Fibroblast of skin of left quadriceps (primary cell): ENCODE measurements at places on chromosomes 1 and 21.
A peak's percentile ranks its signal among the peaks of the same experiment; 100 is the strongest.

- DNase-seq = no peak
Observed at GRCh38 chr1:31730336-31731048, 26.7 kb upstream of the COL16A1 start.

GRCh38 chr1:63042278-63042677 lies 258.3 kb downstream of the ATG4C start:
- DNase-seq = no peak

DNA sequence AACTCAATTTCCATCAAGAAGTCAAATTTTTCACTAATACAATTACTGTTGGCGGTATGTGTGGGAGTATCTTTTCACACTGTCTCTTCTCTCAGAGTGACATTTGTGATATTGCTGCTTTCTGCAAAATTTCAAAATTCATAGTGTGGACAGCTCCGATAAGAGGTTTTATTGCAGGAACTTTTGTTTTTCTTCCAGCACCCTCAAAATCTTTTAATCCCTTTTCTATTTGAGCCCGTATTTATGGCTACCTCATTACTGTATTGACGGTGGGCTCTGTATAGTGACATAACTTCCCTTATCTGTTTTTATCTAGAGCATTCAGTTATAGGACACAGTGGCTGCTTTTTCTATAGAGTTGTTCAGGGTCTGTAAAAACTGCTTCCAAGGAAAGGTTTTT lies 794.4 kb upstream of the TMPRSS15 start:
- no peak for DNase-seq

GRCh38 chr1:62084310-62084890 lies 110.2 kb upstream of the L1TD1 start:
- no peak for DNase-seq

DNA sequence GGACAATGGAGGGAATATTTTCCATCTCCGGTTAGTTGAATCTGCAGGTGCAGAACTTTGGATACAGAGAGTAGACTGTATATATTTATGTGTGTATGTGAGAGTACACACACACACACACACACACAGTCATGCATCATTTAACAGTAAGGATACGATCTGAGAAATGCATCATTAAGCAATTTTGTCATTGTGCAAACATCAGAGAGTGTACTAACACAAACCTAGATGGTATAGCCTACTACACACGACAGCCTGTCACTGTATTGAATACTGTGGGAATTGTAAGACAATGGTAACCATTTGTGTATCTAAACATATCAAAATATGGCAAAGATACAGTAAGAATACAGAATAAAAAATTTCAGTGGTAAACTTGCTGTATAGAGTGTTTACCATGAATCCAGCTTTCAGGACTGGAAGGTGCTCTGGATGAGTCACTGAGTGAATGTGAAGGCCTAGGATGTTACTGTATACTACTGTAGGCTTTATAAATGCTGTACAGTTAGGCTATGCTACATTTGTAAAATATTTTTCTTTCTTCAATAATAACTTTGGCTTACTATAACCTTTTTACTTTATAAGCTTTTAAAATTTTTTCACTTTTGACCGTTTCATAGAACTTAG lies 138.5 kb downstream of the ZZZ3 start:
- no peak for DNase-seq

DNA sequence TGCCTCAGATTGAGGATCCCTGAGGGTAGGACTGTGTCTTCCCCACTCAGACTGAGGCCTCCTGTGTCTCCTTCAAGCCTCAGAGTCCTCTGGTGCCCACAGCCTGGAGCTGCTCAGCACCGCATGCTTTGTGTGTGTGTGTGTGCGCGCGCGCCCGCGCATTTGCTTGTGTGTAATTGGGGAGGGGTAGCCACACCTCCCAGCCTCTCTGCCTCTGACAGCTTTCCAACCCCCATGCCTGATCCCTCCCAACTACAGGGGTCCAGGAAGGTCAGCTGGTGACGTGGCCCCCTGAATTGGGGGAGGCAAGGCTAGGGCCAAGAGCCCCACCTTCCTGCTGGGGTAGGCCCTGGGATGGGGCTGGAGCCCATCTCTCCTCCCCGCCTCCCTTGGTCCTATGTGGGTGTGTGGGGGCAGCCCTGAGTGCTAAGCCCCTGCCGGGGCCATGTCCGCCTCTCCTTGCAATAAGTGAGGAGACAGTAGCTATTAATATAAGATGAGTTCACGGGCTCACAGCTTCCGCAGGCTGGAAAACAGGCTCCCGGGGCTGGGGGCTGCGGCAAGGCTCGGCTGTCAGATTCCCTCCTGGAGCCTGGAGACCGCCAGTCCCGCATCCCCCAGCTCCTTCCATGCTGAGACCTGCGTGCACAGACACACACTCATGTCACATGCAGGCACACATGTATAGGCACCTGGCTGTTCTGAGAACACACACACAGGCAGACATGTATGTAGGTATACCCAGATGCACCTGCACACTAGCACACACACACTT lies 7.0 kb downstream of the GPR3 start:
- DNase-seq = no peak

DNA sequence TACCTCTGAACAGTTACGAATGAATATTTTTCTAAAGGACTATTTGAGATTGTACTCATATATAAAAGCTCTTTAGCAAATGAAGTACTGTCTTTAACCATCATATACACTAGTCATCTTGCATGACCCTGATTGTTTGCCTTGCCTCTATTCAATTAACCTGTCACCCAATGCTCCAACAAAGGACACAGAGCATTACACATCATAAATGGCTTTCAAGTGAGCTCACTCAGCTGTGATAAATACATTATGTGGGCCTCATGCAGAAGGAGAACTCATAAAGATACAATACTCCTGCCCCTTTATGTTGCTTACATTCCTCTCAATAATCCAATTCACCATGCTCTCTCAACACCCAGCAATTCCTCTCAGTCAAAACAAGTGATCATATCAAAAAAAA lies 993.0 kb upstream of the PRMT6 start:
- no peak for DNase-seq

DNA sequence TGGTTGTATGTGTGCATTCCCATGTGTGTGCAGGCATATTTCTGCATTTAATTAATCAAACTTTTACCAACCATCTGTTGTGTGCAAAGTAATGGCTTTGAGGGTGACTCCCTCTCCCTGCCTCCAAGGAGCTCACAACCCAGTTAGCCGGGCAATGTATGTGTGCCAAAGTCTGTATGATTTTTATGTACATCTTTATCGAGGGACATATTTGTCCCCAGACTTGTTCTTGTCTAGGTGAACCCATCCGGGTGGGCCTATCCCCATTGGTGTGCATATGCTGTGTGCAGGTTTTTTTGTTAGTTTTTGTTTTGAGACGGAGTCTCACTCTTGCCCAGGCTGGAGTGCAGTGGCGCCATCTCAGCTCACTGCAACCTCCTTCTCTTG lies 1.8 kb downstream of the SYTL1 start:
- DNase-seq = no peak

DNA sequence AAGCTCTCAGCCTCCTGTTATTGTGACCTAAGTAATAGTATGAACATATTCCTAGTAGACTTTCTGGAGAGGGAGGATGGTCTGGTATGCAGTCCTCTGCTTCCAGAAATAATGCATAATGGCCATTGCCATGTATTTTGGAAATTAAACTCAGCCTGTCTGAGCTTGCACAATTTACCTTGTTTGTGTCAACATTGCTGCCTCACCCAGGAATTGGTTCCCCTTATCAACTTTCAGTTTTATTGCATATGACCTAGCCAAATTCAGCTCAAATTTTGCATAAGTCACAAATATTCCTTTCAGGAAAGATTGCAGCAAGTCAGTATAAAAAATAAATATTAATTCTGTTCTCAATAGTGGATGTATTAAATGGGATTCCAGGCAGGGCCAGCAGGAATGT lies 101.9 kb upstream of the SLC5A9 start:
- no peak for DNase-seq

DNA sequence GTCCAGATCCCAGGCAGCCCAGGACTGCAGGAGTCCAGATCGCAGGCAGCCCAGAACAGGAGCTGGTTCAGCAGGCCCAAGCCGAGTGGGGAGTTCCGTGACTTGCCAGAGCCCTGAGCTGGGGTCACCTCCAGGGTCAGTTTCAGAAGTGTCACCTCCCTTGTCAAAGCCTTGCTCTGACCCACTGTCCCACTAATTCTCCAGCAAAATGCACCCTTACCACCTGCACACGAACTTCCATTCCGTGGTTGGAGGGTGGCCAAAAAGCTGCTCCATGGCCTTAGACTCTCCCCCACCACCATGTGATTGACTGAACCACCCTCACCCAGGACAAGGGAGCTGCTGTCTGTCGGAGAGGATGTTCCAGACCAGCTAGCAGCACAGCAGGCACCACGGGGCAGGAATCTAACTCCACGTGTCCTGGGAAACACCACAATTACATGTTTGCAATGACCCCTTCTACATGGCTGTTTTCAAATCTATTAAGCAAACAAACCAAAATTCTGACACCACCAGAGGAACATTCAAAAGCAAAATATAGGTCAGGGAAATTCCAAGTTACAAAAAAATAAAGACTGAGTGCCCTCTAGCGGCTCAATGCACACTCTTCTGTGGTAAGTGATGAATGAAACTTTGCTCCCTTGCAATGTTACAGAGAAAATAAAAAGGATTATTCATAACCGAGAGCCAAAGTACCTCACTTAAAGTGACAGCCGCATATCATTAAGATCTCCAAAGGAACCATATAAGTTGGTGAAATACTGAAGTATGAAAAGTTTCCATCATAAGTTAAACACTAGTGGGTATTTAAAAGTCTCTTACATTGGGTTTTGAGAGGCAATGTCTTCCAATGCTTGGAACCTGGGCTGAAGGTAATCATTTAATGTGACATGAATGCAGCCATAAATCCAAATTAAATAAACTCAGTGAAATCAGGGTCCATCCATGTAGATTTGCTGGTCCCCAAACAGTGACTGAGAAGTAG lies 76.3 kb downstream of the NPHP4 start:
- DNase-seq = no peak

DNA sequence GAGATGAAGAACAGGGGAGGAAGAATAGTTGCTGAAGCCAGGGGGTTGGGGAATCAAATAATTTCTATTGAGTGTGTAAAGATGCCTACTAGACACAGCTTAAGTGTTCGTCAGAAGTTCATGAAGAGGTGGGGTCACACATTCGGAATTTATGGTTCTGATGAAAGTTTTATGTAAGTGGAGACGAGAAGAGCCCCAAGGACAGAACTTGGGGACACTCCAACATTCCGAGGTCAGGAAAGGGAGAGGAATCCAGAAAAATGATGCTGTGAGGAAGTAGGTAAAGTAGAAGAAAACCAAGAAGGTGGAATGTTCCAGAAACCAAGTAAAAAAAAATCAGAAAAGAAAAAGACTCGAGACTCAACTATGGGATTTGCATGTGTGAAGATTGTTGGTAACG lies 272.5 kb downstream of the SIPA1L2 start:
- DNase-seq = peak; percentile 35

GRCh38 chr1:72366466-72366865 lies 84.1 kb upstream of the NEGR1 start:
- DNase-seq = no peak

DNA sequence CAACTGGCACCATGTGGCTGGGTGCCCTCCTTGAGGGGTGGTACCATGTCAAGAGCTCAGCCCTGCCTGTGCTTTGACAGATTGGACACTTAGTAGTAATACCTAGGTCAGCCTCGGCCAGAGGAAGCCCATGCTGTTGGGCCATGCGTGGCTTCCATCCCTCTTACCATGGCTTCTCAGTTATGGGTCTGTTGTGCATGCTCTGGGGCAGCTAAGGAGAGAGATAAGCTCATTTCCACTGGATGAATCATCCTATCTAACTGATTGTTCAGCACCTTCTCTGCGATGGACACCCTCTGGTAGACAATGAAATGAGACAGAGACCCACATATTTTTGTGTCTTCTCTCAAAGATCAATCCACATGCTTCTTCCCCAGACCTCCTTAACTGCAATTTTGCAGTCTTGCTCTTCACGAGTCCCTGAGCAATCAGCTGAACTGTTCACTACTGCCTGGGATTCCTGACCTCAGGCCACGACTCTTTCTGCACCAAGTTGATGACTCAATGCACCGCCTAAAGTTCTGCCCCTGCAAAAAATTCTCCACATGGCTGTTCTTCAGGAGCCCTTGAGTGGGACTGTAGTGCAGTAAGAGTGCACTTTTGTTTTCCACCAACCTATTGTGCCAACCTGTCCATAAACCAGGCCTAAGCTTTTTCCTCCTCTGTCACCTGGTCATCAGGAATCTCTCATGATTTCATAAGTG lies 6.9 kb upstream of the TRIM62 start:
- DNase-seq = no peak

GRCh38 chr1:77831976-77832711 lies 52.7 kb downstream of the MIGA1 start:
- peak; percentile 46 for DNase-seq

DNA sequence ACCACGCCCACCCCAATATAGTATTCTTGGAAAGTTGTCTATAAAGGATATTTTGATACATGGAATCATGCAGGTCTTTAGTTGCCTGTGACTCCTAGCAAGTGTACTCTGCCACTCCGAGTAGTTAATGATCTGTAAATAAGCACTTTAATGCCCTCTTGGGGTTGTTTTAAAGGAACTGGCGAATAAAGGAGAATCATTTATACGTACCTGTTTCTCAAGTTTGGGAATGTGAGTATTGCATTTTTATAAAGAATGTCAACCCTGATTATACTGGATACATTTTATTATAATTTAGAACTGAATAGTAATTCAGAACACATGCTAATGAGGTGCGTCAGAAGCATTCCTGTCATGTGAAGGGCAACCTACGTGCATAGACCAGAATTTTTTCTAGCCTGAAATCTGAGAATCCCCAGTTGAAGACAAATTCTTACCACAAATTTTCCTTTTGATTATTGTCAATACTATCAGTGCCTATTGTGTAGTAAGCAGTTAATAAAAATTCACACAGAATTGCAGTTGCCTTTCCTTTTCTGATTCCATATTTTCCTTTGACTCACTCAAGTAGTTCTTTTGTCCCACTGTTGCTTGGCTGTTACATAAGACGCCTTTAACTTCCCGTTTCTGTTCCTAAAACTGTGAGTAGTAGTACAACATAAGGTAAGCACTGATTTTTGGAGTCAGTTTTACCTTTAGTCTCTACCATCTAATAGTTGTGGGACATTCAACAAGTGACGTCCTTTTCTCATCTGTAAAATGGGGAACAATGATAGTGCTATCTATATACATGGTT lies 5.1 kb downstream of the AHCYL1 start:
- no peak for DNase-seq

DNA sequence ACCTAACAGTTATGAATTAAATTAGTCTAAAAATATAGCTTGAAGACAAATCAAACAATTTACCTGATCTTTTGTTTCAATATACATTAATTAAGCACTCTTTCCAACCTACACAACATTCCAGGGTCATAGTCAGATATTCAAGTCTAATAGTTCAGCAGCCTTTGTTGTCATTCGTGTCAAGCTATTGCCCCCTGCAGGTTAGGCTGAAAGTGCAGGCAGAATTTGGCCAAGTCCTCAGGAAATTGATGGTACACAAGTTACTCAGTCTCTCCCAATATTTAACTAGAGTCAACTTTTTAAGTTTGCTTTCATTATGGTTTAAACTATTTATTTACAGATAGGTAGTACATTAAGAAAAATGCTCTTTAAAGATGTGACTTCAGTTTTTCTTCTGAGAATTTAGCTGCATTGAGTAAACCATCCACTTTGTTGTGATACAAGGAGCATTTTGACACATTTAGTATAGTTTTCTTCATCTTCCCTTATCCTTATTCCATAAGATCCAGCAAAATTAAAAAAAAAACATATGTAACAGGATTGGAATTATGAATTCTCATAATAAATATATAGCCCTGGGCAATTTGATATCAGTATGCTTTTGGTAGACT lies 130.3 kb upstream of the DPYD start:
- DNase-seq = peak; percentile 55

GRCh38 chr1:218376722-218377121 lies 31.6 kb downstream of the TGFB2 start:
- DNase-seq = no peak
